ENCODE measurements at places on chromosomes 12 and 14.
A peak's percentile ranks its signal among the peaks of the same experiment; 100 is the strongest.

DNA sequence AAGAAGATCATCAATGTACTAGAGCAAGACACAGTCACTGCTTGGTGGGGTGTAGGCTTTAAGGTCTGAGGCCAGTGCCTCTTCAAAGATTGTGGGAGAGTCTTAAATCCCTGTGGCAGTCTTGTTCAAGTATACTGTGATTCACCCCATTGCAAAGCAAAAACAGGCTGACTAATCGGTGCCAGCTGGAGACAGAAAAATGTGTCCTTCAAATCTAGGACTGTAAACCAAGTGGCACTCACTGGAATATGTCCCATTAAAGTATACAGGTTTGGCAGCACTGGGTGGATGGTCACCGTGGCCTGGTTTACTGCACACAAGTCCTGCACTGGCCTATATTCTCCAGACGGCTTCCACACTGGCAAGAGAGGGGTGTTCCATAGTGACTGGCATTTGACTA lies 1315.3 kb downstream of the TMEM121 start:
- DNase-seq: no peak

GRCh38 chr14:22689199-22689598 lies 45.0 kb upstream of the OR6J1 start:
- no peak for DNase-seq

GRCh38 chr12:106358396-106359241 lies 1.1 kb downstream of the POLR3B start:
- no peak for DNase-seq

GRCh38 chr12:29763301-29763683 lies 20.4 kb downstream of the TMTC1 start:
- no peak for DNase-seq

- no peak for DNase-seq
These were observed 16.1 kb downstream of the ACSM4 start for GRCh38 chr12:7319930-7320329.

DNA sequence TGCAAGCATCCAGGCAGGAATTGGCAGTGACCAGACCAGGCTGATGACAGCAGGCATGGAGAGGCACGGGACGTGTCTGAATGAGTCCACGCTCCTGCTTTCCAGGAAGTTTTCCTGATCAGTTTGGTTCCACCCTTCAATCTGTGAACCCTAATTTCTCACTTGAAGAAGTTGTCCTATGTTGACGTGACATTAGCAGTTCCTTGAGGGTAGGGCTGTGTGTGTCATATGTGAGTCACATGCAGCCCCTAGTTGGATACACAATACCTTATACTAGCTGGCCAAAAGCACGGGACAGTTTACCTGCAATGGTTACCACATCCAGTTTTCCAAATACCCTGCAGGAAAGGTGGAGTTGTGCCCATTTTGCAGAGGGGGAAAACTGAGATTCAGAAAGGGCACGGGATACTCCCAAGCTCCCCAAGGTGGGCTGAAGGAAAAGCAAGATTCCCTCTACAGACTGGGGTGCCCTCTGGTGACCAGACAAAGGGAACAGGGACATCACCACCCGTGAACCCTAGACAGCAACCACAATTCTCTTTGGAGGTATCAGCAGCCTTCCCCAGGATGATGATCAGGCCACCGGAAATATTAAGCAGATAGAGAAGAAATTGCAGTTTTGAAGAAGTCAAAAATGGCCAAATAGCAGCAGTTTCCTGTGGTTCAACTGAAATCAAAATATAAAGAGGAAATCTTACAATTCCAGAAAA lies 194.5 kb downstream of the PHETA1 start:
- no peak for DNase-seq

DNA sequence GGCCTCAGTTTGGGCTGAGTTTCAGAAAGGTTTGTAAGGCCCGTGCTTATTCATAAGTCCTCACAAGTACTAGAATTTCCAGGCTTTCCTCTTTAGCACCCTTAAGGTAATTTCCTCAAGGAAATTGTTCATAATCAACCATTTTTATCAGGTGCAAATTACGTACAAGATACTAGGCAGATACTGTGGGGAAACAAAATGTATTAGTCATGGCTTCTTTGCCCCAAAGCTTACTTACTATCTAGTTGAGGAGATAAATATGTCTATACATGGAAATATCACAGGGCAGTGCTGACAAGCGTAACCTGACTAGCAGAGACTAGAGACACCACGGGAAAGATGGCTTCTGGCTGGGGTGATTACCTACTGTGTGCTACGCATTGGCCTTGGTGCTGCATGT lies 22.5 kb downstream of the MAX start:
- no peak for DNase-seq

DNA sequence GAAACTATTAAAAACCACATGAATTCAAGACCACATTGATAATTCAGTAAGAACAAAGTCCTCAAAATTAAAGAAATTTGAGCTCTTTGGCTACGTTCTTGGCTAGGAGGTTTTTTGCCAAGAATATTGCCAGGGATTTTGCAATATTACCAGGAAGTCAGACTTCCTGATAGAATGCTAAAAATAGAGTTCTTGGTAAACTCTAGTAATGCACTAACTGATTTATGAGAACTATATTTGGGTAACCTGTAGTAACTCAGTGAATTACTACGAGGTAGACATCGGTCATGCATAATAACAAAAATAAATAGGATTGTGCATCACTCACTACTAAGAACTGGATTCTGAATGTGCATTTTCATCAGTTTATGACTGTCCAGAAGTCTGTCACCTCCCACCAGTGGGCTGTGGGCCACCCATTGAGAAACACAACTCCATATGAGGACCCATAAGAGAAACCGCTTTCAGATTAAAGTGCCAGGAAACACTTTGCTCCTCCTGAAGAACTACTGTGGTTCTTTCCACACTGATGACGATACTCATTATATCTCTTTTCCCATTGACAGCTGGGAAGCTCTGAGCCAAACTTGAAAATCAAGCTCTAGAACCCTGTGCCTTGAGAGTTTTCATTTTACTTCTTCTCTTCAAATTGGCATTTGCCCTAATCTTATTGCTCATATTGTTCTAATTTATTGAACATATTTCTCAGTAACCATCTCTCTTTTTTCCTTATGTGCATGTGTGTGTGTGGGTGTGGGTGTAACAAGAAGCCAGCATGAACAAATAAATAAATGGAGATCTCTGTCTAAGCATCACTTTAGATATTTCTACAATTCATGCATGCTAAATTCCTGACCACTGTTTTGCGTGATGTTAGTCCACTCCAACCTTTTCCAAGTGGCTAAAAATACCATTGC lies 116.6 kb downstream of the BCL11B start:
- DNase-seq: no peak

DNA sequence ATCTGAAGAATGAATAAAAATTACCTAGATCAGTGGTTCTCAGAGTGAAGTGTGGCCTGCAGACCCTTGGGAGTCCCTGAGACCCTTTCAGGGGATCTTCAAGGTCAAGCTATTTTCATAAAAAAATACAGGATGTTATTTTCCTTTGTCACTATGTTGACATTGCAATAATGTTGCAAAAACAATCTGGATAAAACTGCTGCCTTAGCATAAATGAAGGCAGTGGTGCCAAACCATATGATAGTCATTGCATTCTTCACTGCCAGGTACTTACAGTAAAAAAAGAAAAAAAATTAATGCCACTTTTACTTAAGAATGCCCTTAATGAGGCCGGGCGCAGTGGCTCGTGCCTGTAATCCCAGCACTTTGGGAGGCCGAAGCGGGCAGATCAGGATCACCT lies 2.0 kb upstream of the CD4 start:
- DNase-seq: no peak

DNA sequence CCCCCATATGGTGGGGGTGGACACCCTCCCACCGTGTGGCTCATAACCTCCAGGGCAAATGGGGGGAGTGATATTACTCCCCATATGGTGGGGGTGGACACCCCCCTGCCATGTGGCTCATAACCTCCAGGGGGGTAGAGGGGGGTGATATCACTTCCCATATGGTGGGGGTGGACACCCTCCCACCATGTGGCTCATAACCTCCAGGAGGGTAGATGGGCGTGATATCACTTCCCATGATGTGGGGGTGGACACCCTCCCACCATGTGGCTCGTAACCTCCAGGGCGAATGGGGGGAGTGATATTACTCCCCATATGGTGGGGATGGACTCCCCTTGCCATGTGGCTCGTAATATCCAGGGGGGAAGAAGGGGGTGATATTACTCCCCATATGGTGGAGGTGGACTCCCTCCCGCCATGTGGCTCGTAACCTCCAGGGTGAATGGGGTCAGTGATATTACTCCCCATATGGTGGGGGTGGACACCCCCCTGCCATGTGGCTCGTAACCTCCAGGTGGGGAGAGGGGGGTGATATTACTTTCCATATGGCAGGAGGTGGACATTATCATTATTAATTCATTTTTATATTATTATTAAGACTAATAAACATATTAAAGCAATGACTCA lies 51.2 kb upstream of the OXA1L start:
- no peak for DNase-seq

DNA sequence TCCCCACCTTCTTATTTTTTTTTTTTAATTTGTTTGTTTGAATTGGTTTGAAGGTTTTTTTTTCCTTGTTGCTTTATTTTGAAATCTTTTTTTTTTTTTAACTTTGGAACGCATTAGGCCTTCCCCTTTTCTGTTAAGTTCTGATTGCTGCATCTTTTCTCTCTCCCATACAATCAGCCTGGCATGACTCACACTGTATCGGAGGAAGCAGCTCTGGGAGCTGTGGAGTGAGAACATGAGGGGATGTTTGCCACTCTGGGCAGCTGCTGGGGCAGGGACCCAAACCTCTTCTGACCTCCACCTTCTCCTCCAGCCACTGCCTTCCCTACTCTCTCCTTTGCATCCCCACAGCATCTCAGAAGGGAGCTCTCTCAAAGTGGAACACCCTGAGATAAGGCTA lies 160.3 kb upstream of the FKBP4 start:
- DNase-seq: no peak

- DNase-seq: no peak
These were observed 37.7 kb upstream of the DUSP6 start for GRCh38 chr12:89389755-89390661.

DNA sequence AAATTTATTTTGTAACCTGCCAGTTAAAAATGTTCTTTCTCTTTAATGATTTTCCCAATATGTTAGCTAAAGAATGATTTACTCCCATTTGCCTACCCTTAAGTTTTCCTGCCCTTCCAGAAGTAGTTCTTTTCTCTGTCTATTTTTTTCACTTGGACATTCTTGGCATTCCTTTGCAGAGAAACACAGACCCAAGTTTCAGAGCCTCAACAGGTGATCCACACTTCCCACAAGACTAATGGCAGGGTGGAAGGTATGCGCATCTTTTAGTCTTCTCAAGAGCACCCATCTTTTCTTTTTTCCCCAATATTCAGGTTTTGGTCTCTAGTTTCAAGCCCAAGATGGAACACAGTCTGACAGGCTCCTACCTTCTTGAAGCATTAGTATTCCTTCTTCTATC lies 420.7 kb downstream of the ADAMTS20 start:
- no peak for DNase-seq

DNA sequence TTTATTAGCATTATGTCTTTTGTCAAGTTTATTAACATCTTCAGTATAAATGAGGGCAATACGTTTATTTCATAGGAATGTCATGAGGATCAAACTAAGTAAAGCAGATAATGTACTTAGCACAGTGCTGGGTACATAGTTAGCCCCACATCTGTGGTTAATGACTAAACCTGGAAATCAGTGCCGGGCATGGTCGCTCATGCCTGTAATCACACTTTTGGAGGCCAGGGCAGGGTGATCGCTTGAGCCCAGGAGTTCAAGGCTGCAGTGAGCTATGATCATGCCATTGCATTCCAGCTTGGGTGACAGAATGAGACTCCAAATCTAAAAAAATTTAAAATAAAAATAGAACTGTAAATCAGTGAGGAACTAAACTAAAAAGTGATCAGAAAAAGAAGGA lies 44.8 kb upstream of the GUCY2C start:
- no peak for DNase-seq

GRCh38 chr14:76904100-76904739 lies 78.0 kb downstream of the LRRC74A start:
- DNase-seq: no peak

GRCh38 chr12:98096436-98096835 lies 419.0 kb upstream of the TMPO start:
- no peak for DNase-seq

DNA sequence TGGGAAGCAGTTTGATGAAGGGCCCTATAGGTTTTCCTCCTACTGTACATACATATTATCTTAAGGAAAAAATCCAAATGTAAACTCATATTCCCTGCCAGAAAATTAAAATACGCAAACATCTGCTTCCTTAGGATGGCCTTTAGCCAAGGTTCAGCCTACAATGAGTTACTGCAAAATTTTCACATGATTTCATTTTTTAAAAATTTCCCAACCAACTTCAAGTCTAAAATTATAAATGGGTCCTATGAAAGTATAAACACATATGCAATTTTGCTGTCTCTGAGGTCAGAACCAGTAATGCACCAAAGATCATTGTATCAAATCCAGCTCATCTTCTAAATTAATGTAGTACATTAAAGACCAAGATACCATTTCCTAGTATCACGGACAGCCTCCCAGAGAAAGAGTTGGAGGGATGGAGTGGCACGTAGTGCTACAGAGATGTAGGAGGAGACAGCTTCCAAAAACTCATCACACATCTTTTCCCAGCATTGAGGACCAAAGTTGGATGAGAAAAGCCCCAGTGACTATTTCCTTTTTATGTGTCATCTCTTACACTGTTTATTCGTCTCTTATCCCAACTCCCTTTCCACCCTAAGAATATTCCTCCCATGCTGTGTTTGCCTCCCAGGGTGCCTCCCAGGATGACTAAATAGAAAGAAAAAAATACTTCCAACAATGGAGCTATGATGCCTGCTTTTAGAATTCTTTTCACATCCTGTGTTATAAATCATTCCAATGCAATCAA lies 92.3 kb upstream of the SLCO1C1 start:
- DNase-seq: no peak

GRCh38 chr14:89399157-89399556 lies 17.9 kb downstream of the FOXN3 start:
- no peak for DNase-seq

- DNase-seq: no peak
These were observed 623.6 kb downstream of the AACS start for GRCh38 chr12:125688881-125689280.

GRCh38 chr14:104263675-104264358 lies 125.4 kb downstream of the KIF26A start:
- DNase-seq: peak; percentile 15

DNA sequence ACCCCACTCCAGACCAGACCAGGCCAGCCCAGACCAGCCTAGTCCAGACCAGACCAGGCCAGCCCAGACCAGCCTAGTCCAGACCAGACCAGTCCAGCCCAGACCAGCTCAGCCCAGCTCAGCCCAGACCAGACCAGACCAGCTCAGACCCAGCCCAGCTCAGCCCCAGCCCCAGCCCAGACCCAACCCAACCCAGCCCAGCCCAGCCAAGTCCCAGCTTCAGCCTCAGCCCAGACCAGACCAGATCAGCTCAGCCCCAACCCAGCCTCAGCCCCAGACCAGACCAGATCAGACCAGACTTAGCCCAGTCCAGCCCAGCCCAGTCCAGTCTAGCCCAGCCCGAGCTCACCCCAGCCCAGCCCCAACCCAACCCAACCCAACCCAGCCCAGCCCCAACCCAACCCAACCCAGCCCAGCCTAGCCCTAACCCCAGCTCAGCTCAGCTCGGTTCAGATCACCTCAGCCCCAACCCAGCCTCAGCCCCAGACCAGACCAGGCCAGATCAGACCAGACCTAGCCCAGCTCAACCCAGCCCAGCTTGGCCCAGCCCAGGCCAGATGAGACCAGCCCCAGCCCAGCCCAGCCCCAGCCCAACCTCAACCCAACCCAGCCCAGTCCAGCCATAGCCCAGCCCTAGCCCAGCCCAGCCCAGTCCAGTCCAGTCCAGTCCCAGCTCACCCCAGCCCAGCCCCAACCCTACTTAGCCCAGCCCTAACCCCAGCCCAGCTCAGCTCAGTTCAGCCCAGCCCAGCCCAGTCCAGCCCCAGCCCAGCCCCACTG lies 204.7 kb downstream of the BCL11B start:
- DNase-seq: no peak

GRCh38 chr14:102015045-102015685 lies 50.8 kb downstream of the DYNC1H1 start:
- DNase-seq: no peak
